ENCODE measurements at places on chromosomes 12 and 14.

DNA sequence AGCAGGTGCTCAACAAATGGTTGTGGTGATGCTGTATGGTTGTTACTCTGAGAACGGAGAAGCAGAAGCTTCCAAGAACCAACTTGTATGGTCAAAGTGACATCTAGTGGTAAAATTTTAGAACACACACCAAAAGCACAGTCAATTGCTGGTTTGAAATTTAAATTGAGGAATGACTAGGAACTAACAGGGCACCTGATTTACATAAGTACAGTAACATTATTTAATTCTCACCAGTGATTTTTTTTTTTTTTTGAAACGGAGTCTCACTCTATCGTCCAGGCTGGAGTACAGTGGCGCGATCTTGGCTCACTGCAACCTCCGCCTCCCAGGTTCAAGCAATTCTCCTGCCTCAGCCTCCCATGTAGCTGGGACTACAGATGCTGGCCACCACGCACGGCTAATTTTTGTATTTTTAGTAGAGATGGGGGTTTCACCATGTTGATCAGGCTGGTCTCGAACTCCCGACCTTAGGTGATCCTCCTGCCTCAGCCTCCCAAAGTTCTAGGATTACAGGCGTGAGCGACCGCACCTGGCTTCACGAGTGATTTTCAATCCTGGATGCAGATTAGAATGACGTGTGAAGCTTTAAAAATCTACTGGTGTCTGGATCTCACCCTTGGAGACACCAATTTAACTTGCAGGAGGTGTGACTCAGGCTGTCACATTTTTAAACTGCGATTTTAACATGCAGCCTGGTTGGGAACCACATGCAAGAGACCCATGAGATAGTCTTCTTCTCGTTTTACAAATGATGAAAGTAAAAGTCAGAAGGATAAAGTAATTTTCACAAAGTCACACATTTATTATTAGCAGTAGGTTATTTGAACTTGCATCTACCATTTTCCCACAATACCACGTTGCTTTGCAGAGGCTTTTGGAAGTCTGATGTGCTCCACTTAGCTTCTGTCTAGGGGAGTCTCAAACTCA, 14.1 kb upstream of the NUMB start:
- DNase-seq = no peak

GRCh38 chr12:108265505-108265904, 73.6 kb downstream of the CMKLR1 start:
- no peak for DNase-seq

DNA sequence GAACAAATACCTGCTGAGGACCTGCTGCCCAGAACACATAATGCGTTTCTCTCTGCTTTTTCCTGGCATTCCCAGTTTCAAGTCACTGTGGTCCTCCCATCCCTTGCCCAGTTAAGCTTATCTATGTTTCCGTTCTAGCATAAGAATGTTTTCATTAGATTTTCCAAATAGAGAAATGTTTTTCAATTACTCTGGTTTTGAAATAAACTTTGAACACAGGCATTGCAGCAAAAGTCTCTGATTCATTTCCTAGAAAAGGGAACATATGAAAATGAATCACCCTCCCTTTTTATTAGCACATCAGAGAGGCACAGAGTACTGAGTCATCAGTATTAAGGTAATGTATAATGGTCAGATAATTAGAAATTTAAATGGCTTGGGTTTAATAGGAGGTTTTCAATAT, 201.1 kb upstream of the TMEM260 start:
- DNase-seq = no peak

- DNase-seq = no peak
Measured at GRCh38 chr14:99684410-99684934, 374 bp downstream of the CYP46A1 start.

DNA sequence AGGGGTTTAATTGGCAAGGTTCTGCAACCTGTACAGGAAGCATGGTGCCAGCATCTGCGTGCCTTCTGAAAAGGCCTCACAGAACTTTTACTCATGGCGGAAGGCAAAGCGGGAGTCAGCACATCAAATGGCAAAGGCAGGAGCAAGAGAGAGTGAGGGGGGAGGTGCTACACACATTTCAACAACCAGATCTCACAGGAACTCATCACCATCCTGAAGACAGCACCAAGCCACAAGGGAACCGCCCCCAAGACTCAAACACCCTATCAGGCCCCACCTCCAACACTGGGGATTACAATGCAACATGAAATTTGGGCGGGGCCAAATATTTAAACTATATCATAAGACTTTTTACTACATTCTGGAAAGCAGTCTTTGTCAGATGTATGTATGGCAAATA, 38.0 kb upstream of the FKBP4 start:
- no peak for DNase-seq

DNA sequence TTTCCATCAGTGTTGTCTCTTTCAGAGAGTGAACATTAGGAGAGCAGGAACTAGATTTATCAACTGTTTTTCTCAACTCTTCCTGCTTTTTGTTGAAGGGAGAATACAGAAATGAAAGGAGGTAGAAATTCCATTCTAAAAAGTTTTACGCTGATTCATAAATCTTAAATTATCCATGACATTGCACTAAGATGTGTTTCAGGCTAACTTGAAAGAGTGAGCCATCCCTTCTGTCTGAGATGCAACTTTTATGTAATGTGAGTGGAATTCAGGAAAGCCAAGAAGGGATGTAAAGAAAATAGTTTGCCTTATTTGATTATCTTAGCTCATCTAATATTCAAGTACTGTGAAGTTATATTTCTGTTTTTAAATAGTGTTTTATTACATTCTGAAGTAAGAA, 349.5 kb upstream of the RGS6 start:
- no peak for DNase-seq
